ENCODE measurements at places on chromosomes 12 and 14. TPM values are rescaled to one million over a fixed set of nuclear protein-coding genes. Genes with fewer than 3 reads are reported as not detected.
A peak's percentile ranks its signal among the peaks of the same experiment; 100 is the strongest.

DNA sequence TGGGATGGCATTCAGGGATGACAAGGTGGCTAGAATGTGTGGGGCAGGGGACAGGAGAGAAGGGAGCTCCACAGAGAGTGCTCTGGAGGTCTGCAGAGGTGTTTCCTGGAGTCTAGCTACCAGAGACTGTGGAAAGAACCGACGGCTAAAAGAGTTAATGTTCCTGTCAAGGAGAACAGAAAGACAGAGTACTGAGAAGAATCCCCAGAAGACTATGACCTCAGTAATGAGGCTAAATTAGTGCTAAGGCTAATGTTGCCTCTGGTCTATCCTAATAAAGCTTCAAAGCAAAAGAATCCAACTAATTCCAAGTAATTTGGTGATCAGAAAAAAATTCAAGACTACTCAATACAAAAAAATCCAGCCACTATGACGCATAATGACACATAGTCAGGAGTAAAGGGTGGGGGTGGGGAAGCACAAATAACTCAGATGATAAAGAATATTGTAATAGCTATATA is 44.7 kb downstream of the FERMT2 start:
- DNase-seq, result no peak
- no peaks in the 10 kb centered on the region for H3K27me3 ChIP-seq
- no peak overlapping the region for H3K27ac ChIP-seq
- H3K4me1 ChIP-seq, result peaks cover 21% of the 10 kb centered on the region
- H3K4me3 ChIP-seq, result no peak overlapping the region

DNA sequence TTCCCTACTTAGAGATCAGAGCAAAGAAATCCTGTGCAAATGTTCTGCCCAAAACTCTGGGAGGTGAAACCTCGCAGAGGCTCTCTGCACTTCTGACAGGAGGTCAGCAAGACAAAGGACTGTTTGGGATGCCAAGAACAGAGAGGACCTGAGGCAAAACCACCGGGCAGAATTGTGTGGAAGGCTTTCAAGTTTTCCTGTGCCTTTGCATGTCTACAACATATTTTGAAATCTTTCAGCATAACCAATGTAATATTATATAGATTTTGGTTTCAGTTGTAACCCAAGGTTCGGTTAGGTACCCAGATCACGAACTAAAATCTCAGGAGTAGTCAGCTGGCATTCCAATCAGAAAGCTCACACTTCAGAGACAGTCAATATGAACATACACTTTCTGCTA is 99.4 kb upstream of the PLEKHA5 start:
- H3K4me3 ChIP-seq, result no peak overlapping the region
- DNase-seq, result no peak
- no peak overlapping the region for H3K27ac ChIP-seq
- no peaks in the 10 kb centered on the region for H3K27me3 ChIP-seq

DNA sequence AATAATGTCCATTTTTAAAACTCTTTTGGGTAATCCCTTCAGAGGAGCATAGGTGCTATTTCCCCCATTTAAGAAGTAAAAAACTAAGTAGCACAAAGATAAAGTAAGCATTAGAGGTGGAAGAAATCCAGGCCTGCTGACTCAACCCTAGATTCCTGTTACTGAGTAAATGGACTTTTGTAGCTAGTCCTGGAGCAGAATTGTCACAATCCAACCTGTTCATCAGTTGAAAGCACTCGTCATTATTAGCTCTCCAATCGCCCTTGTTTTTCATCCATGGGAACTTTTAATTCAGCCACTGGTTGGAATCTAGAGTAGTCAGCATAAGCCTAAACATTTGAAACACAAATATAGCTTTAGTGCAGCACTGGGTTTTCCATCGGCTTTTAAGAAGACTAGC is 139.5 kb upstream of the AMIGO2 start:
- no peak overlapping the region for H3K27ac ChIP-seq
- H3K27me3 ChIP-seq, result no peaks in the 10 kb centered on the region
- H3K4me1 ChIP-seq, result peaks cover 18% of the 10 kb centered on the region

GRCh38 chr12:129145381-129145780 is 292.1 kb downstream of the GLT1D1 start:
- no peak for DNase-seq
- H3K27me3 ChIP-seq, result no peaks in the 10 kb centered on the region
- H3K36me3 ChIP-seq, result no peaks in the 10 kb centered on the region
- no peak overlapping the region for H3K4me3 ChIP-seq
- no peaks in the 10 kb centered on the region for H3K4me1 ChIP-seq

The NFE2 gene
- total RNA-seq, result not detected

DNA sequence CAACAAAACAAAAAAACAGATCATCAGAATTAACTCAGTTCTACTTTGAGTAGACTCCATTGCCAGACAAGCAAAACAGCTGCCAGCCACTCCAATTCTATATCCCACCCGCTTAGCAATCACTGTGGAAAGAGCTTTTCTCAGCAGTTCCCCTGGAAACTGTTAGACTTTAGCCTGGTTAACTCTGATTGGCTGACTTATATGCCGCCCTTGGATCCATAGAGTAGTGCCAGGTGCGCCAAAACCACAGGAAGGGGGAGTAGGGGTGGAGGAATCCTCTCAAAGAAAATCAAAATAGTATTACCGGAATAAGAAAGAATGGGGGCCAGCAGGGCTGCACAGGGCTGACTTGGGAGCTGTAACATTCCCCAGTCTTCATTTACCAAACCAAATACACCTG is 5.4 kb upstream of the EML5 start:
- no peaks in the 10 kb centered on the region for H3K36me3 ChIP-seq
- no peak overlapping the region for H3K27ac ChIP-seq
- no peak for DNase-seq

DNA sequence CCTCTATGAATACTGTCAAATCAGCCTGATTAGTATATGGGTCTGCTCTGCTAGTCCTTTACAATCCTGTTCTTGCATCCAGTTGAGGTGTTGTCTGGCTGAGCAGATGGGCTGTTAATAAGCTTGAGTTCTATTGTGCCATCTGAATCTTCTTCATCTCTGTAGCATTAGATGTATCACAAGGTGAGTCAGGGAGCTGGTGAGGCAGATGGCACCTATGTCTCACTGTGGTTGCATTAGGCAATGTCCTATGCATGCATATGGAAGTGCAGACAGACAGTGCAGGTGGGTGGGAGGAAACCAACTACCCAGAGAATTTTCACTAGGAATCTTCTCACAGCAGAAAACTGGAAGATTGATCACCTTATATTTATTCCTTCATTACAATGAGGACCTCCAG is 165.7 kb upstream of the STXBP6 start:
- H3K27ac ChIP-seq, result no peak overlapping the region
- H3K36me3 ChIP-seq, result no peaks in the 10 kb centered on the region
- DNase-seq, result no peak
- H3K27me3 ChIP-seq, result no peaks in the 10 kb centered on the region
- H3K4me1 ChIP-seq, result no peaks in the 10 kb centered on the region
- no peak overlapping the region for H3K4me3 ChIP-seq

DNA sequence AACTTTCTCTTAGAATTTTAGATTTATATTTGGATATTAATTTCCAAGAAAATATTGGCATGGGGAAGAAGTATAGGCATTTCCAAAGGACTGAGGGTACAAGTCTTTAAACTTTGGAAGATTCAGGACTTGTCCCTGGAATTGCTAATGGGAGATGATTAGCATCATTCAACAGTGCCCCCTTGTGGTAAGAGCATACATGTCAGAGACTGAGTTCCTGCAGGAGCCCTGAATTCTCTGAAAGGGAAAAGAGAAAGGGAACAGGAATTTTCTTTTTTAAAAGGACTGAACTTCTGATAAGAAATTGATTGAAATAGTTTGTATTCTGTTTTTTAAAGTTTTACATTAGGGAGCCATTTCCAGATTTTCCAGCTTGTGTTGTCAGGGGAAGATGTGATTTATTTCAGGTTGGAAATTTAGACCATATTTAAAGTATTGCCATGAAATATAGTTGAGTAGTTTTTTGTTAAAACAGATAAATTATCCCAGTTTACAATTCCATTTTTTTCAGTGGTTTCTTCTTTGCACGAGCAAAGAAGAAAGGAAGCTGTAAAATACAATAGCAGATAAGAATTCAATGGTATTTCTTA is 44.0 kb upstream of the REP15 start:
- no peaks in the 10 kb centered on the region for H3K4me1 ChIP-seq
- no peaks in the 10 kb centered on the region for H3K36me3 ChIP-seq
- peak; percentile 82 for DNase-seq
- H3K27me3 ChIP-seq, result no peaks in the 10 kb centered on the region
- no peak overlapping the region for H3K27ac ChIP-seq

The PLEKHD1 gene
- total RNA-seq, result 0.87 TPM

DNA sequence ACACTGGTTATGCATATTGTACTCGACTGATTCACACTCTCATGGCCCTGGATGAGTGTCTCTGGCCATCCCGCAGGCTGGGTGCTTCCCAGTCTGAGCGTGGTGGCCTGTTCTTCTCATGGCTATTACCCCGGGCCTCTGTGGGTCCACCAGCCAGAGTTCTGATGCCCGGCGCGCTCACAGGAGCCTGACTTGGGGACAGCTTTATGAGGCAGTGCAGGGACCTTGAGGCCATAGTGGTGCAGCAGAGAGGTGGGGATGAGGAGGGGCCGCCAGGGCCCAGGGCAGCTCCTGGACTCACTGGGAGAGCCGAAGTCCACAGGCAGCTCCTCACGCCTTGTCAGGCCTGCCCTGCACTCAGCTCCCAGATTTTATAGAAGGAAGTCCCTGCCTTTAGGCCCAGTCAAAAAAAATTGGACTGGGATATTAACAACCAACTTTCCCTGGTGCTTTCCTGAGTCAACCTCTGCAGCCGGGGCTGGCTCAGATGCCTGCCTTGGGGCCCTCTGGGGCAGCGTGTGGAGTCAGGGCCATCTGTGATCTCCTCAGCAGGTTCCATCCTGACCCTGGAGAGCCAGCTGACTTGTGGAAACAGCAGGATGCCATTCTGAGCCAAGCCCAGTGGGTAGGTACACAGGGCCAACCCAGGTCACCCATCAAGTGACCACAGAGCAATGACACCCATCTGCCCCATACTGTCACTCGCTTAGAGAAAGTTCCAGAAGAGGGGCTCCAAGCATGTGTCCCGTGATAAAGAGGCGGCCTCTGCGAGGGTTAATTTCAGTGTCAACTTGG is 89.4 kb upstream of the DIO3 start:
- H3K27ac ChIP-seq, result no peak overlapping the region
- H3K4me3 ChIP-seq, result no peak overlapping the region
- H3K4me1 ChIP-seq, result no peaks in the 10 kb centered on the region
- DNase-seq, result no peak
- no peaks in the 10 kb centered on the region for H3K36me3 ChIP-seq

DNA sequence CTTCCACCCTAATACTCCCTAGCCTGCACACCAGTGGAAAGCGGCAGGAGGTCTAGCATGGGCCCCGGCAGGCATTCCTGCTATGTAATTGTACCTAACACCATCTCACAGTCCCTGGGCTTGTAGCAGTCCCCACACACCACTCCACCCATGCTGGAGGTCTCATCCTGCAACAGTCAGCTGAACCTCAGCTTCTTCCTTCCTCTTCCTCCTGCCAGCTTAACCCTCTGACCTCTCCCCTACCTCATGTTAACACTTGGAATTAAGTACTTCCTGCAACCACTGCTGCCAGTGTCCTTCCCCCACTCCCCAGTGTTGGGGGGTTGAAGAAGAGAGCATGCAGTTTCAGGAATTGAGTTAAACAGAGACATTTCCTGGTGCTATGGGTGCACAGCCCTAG is 7.6 kb downstream of the ADCY4 start:
- H3K36me3 ChIP-seq, result no peaks in the 10 kb centered on the region
- no peaks in the 10 kb centered on the region for H3K4me1 ChIP-seq
- no peak for DNase-seq
- H3K27me3 ChIP-seq, result no peaks in the 10 kb centered on the region

GRCh38 chr14:92750994-92751400 is 2.6 kb upstream of the LGMN start:
- no peaks in the 10 kb centered on the region for H3K27me3 ChIP-seq
- no peak for DNase-seq

DNA sequence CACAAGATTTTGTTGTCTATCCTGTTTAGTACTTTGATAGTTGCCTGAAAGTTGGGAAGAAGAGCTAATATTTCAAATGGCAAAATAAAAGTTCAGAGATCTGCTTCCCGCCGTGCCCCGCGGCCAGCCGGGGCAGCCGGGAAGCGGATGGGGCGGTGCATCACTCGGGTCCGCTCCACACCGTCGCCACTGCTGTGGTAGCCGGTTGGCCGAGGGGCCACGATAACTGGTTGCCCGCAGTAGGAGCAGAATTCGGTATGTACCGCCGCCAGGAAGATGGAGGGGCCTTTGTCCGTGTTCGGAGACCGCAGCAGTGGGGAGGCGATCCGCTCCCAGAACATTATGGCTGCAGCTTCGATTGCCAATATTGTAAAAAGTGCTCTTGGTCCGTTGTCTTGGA is 427.2 kb upstream of the PDE3A start:
- no peak overlapping the region for H3K4me3 ChIP-seq
- no peaks in the 10 kb centered on the region for H3K4me1 ChIP-seq
- DNase-seq, result no peak
- H3K27me3 ChIP-seq, result no peaks in the 10 kb centered on the region

The EPYC gene
- total RNA-seq, result not detected

The KRT6A gene
- 0.24 TPM for total RNA-seq

- peak; percentile 37 for DNase-seq
- H3K36me3 ChIP-seq, result no peaks in the 10 kb centered on the region
- H3K27ac ChIP-seq, result no peak overlapping the region
- H3K4me1 ChIP-seq, result peaks cover 34% of the 10 kb centered on the region
Measured at GRCh38 chr14:51006781-51007211, 62.5 kb upstream of the PYGL start.

DNA sequence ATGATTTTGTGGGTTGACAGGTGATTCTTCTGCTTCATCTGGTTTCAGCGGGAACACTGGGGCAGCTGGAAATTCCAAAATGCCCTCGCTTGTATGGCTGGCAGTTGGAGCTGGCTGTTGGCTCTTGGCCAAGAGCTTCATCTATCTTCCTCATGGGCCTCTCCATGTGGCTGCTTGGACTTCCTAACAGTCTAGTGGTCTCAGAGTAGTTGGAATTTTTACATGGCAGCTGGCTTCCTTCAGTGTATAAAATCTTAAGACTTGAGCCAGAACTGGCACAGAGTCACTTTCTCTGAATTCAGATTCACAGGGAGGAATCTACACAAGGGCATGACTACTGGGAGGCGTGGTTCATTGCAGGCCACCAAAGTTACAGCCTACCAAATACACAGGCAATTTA is 204.9 kb upstream of the RMST start:
- H3K27ac ChIP-seq, result no peak overlapping the region
- DNase-seq, result no peak
- H3K27me3 ChIP-seq, result peaks cover 31% of the 10 kb centered on the region
- H3K4me3 ChIP-seq, result no peak overlapping the region

GRCh38 chr14:100619396-100620254 is 32.4 kb upstream of the BEGAIN start:
- no peak for DNase-seq
- H3K36me3 ChIP-seq, result no peaks in the 10 kb centered on the region
- H3K4me1 ChIP-seq, result no peaks in the 10 kb centered on the region
- H3K27ac ChIP-seq, result no peak overlapping the region
- no peaks in the 10 kb centered on the region for H3K27me3 ChIP-seq

All from A673 (cell line).